GM13976 (cell line): ENCODE measurements at places on chromosomes 3 and 15.

DNA sequence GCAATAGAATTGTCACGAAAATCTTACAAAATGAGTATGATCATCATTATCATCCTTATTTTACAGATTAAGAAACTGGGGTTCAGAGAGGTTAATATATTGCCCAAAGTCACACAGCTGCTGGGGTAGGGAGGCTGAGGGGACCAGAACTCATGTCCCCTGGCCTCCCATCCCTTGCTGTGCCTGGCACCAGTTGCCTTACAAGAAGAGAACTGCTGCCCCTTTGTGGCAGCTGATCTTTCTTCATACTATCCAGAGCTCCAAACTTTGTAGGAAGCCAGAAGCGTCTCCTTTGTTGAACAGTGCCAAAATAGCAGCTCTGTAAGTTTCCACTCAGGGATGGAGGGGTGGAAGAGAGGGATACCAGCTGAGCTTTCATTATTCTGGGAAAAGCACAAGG lies 236.8 kb upstream of the TBC1D5 start:
- DNase-seq, result no peak

- DNase-seq, result no peak
These were observed 464.5 kb upstream of the TGFBR2 start for GRCh38 chr3:30141927-30142326.

GRCh38 chr3:51176923-51177322 lies 208.2 kb upstream of the MANF start:
- no peak for DNase-seq

GRCh38 chr3:36969540-36970432 lies 23.1 kb downstream of the EPM2AIP1 start:
- DNase-seq, result peak; percentile 83

- DNase-seq, result peak; percentile 88
These were observed 1.2 kb upstream of the PDE8A start for GRCh38 chr15:84980196-84981053.

GRCh38 chr3:39491733-39492350 lies 24.4 kb downstream of the MOBP start:
- DNase-seq, result no peak
